ENCODE measurements at places on chromosomes 5 and 9.

DNA sequence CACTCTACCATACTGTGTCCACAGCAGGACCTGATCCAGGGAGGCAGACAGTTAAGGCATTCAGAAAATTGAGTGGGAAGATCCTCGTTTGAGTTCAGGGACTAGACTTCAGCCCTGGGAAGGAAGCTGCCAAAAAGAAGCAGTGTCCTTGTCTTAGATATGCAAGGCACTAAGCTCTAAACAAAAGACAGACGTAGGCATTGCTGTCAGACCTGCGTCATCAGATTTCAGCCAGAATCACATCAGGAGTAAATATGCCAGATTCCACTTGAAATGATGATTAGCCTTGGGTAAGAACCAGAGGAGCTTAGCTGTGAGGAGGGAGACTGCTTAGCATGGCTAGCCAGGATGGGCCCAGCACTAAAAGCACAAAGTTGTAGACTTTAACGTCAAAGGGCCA, 56.7 kb downstream of the MAMDC2 start:
- H3K27me3 ChIP-seq: peaks cover under 1% of the 10 kb centered on the region
- no peak overlapping the region for H3K27ac ChIP-seq
- H3K36me3 ChIP-seq: no peaks in the 10 kb centered on the region
- DNase-seq: no peak

DNA sequence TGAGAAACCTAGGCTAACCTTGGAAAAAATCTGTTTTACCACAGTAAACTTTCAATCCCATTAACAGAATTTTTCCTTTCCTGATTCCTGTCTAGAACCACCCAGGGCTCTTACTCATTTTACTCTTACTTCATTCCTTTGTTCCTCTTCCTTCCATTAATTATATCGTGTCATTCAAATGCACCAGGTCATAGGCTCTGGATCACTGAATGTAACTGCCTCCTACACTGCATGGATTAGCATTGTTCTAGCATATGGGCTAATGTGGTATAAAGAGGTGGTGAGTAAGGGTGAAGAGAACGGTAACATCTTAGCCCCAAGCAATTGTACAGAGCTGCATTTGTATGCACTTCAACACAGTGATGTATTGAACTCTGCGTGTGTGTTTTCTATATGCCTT, 49.5 kb upstream of the SPINK5 start:
- H3K4me3 ChIP-seq: no peak overlapping the region
- no peaks in the 10 kb centered on the region for H3K27me3 ChIP-seq
- H3K27ac ChIP-seq: no peak overlapping the region
- H3K4me1 ChIP-seq: no peaks in the 10 kb centered on the region

GRCh38 chr5:92505145-92505544, 1075.9 kb downstream of the NR2F1-AS1 start:
- DNase-seq: no peak
- H3K27me3 ChIP-seq: peaks cover 3% of the 10 kb centered on the region
- no peak overlapping the region for H3K4me3 ChIP-seq
- H3K36me3 ChIP-seq: no peaks in the 10 kb centered on the region
- no peak overlapping the region for H3K27ac ChIP-seq
- H3K4me1 ChIP-seq: no peaks in the 10 kb centered on the region

- peaks cover 2% of the 10 kb centered on the region for H3K27me3 ChIP-seq
- no peaks in the 10 kb centered on the region for H3K36me3 ChIP-seq
- DNase-seq: no peak
- H3K4me3 ChIP-seq: no peak overlapping the region
- H3K27ac ChIP-seq: no peak overlapping the region
- no peaks in the 10 kb centered on the region for H3K4me1 ChIP-seq
Observed at GRCh38 chr5:139205124-139205523, 7.0 kb upstream of the SIL1 start.

- no peak overlapping the region for H3K27ac ChIP-seq
- H3K4me1 ChIP-seq: peaks cover 19% of the 10 kb centered on the region
- DNase-seq: no peak
Observed at GRCh38 chr5:34660444-34660843, 4.3 kb downstream of the RAI14 start.

GRCh38 chr5:159163027-159163700, 46.2 kb downstream of the RNF145 start:
- no peak overlapping the region for H3K4me3 ChIP-seq
- no peaks in the 10 kb centered on the region for H3K4me1 ChIP-seq
- DNase-seq: no peak
- H3K36me3 ChIP-seq: no peaks in the 10 kb centered on the region

- peaks cover 30% of the 10 kb centered on the region for H3K4me1 ChIP-seq
- peak; percentile 85 for DNase-seq
- H3K36me3 ChIP-seq: no peaks in the 10 kb centered on the region
Observed at GRCh38 chr5:135565725-135566421, 12.9 kb downstream of the CXCL14 start.

GRCh38 chr9:38026021-38026809, 42.8 kb downstream of the SHB start:
- peaks cover 72% of the 10 kb centered on the region for H3K4me1 ChIP-seq
- no peaks in the 10 kb centered on the region for H3K36me3 ChIP-seq
- DNase-seq: peak; percentile 82
- H3K27ac ChIP-seq: peak overlapping the region; percentile 99

- no peak overlapping the region for H3K27ac ChIP-seq
- H3K36me3 ChIP-seq: no peaks in the 10 kb centered on the region
- H3K27me3 ChIP-seq: no peaks in the 10 kb centered on the region
- no peak for DNase-seq
- no peaks in the 10 kb centered on the region for H3K4me1 ChIP-seq
Observed at GRCh38 chr9:26231391-26231790, 553.1 kb upstream of the TUSC1 start.

- peak overlapping the region; percentile 53 for H3K4me3 ChIP-seq
- no peaks in the 10 kb centered on the region for H3K36me3 ChIP-seq
- H3K27me3 ChIP-seq: peaks cover 14% of the 10 kb centered on the region
Observed at GRCh38 chr5:132256086-132256782, 1.3 kb upstream of the PDLIM4 start.

GRCh38 chr9:133705576-133705975, 32.6 kb downstream of the SARDH start:
- H3K27ac ChIP-seq: peak overlapping the region; percentile 18
- DNase-seq: peak; percentile 10
- H3K36me3 ChIP-seq: no peaks in the 10 kb centered on the region
- peaks cover 22% of the 10 kb centered on the region for H3K4me1 ChIP-seq
- no peak overlapping the region for H3K4me3 ChIP-seq

DNA sequence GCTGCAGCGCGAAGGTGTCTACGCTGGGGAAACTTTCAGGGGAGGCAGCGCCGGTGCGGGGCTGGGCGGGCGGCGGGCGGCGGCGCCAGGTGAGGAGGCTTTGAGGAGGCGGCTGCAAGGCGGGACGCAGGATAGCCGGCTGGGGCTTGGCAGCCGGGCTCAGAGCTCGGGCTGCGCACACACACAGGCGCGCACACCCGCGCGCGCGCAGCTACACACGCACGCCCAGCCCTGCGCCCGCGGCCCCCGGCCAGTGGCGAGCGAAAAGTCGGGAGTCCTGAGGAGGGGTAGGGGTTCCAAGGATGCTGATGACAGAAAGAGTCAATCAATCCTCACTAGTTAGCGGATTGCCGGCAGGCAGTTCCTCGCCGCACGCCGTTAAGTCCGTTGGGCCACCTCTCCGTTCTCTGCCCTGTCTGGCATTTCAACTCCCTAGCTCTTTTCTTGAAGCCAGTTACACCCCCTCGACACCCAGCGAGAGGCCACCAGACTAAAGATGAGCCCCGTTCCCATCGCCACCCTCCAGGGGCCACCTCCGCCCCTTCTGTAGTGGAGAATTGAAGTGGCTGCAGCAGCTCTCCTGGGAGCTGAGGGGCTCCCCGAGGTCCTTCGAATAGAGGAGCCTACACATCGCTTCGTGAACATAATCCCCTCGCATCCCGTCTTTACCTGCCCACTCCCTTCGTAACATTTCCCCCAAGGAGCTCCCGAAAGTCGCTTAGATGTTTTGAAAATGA, 1640.3 kb upstream of the C9orf72 start:
- no peaks in the 10 kb centered on the region for H3K36me3 ChIP-seq
- peak; percentile 65 for DNase-seq
- peak within 1 kb of the TSS; percentile 48 for H3K27ac ChIP-seq
- H3K27me3 ChIP-seq: peaks cover 16% of the 10 kb centered on the region
- H3K4me1 ChIP-seq: peaks cover 8% of the 10 kb centered on the region

GRCh38 chr9:16161483-16161882, 608.6 kb downstream of the CCDC171 start:
- H3K36me3 ChIP-seq: no peaks in the 10 kb centered on the region
- H3K27me3 ChIP-seq: no peaks in the 10 kb centered on the region
- no peak for DNase-seq
- H3K4me3 ChIP-seq: no peak overlapping the region
- peaks cover 6% of the 10 kb centered on the region for H3K4me1 ChIP-seq
- no peak overlapping the region for H3K27ac ChIP-seq

GRCh38 chr5:9789777-9790176, 159.6 kb upstream of the TAS2R1 start:
- no peaks in the 10 kb centered on the region for H3K4me1 ChIP-seq
- no peak for DNase-seq
- no peak overlapping the region for H3K4me3 ChIP-seq
- no peaks in the 10 kb centered on the region for H3K36me3 ChIP-seq

DNA sequence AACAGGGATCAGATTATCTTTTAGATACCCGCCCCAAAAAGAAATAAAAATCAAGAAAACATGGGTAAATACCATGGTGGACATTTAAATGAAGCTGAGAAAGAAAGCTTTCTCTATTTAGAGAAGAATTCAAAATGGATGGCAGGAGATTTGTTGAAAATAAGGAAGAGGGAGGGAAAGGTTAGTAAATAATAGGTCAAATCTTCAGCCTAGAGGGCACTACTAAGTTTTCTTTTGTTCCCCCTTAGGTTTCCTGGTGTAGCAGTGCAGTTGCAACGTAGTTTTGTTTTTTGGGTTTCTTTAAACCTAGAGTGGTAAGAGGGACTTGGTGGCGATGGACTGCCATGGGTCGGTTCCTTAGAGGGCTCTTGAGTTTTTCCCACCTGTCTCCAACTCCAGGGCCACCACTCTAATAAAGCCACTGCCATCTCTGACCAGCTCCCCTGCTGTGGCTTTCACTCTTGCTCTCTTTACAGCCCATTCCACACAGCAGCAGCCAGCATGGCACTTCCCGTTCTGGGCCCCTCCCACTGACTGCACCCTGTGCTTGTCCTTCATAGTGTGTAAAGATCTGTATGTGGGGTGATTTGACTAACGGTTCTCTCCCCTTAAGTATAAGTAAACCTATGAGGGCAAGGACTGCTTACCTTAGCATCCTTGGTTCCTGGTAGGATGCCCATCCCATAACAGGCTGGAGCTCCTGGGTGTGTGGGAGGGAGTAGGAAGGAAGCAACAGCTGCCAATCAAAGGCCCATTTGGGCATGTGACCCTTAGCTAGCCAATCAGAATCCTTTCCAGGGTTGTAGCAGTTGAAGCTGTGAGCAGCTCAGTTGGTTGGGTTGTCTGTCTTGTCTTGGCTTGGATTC, 118.3 kb downstream of the SLC1A3 start:
- H3K4me3 ChIP-seq: no peak overlapping the region
- H3K36me3 ChIP-seq: no peaks in the 10 kb centered on the region
- peaks cover 2% of the 10 kb centered on the region for H3K4me1 ChIP-seq

DNA sequence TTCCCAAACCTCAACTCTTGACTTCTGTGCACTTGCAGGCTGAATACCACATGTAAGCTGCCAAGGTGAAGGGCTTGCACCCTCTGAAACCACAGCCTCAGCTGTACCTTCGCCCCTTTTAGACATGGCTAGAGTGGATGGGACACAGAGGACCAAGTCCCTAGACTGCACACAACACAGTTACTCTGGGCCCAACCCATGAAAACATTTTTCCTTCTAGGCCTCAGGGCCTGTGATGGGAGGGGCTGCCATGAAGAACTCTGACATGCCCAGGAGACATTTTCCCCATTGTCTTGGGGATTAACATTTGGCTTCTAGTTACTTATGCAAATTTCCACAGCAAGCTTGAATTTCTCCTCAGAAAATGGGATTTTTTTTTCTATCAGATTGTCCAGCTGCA, 331.0 kb upstream of the RGMB start:
- no peak overlapping the region for H3K27ac ChIP-seq
- no peaks in the 10 kb centered on the region for H3K27me3 ChIP-seq
- H3K4me3 ChIP-seq: no peak overlapping the region

DNA sequence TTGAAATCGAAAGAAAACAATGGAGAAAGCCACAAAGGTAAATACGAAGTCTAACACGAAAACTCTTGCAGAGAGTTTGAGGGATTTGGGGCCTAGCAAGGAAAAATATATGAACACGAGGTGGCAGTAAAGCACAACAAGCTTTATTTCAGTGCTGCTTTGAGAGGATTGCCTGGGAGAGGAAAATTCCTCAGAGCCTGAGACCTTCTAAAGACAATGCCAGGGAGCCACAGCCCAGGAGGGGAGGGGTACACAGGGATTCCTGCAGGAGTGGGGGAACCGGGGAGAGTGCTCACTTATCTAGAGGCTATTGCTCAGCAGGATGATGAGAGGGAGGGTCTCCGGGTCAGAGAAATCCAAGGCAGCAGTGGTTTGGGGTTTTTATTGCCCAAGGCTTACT, 134.9 kb upstream of the ADCY2 start:
- no peaks in the 10 kb centered on the region for H3K4me1 ChIP-seq
- DNase-seq: peak; percentile 23
- no peaks in the 10 kb centered on the region for H3K36me3 ChIP-seq

DNA sequence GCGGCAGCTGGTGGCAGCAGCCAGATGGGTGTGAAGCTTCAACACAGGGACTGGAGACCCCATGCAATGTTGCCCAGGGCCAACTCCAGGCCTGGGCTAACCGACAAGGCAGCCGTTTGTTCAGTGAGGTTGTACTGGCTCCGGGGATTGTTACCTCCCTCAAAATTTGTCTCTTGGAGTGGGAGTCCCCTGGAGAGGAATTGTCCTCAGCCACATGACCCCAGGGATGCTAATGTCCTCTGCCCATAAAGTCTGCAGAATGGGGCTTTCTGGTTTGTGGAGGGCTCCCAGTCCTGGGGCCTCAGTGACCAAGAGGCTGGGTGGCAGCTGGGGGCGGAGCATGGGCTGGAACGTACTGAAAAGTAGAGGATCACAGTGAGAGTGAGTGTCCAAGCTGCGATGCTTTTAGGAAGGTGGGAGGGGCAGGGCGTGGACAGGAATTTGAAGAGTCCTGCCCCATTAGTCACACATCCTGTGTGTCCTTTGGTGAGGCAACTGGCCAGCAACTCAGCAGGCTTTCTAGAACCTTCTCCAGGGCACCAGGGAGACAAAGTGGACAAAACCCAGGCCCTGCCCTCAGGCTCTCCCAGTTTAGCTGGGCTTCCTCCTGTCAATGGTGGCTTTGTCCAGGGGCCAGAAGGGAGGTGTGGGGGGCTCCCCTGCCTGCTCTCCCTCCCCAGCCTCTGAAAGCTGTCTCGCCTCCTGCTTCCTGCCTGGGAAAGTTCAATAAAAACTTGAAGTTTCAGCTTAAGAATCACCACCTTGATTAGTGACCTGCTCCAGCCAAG, 114.0 kb downstream of the NSG2 start:
- no peak overlapping the region for H3K4me3 ChIP-seq
- no peak overlapping the region for H3K27ac ChIP-seq
- no peak for DNase-seq
- H3K36me3 ChIP-seq: no peaks in the 10 kb centered on the region
- no peaks in the 10 kb centered on the region for H3K4me1 ChIP-seq

- peaks cover 18% of the 10 kb centered on the region for H3K4me1 ChIP-seq
- H3K4me3 ChIP-seq: peak overlapping the region; percentile 78
- H3K27me3 ChIP-seq: peaks cover 10% of the 10 kb centered on the region
- peak overlapping the region; percentile 48 for H3K27ac ChIP-seq
- DNase-seq: no peak
Observed at GRCh38 chr5:88660264-88660946, 222.6 kb downstream of the MEF2C start.

GRCh38 chr5:78777901-78778300, 129.3 kb upstream of the LHFPL2 start:
- no peak overlapping the region for H3K27ac ChIP-seq
- no peak overlapping the region for H3K4me3 ChIP-seq
- peaks cover 4% of the 10 kb centered on the region for H3K4me1 ChIP-seq
- H3K27me3 ChIP-seq: no peaks in the 10 kb centered on the region
- no peak for DNase-seq
